ENCODE measurements at places on chromosomes 5 and 9. TPM values are rescaled to one million over a fixed set of nuclear protein-coding genes. Genes with fewer than 3 reads are reported as not detected.

GRCh38 chr9:6634444-6634843, 11.1 kb downstream of the GLDC start:
- no peak for DNase-seq

DNA sequence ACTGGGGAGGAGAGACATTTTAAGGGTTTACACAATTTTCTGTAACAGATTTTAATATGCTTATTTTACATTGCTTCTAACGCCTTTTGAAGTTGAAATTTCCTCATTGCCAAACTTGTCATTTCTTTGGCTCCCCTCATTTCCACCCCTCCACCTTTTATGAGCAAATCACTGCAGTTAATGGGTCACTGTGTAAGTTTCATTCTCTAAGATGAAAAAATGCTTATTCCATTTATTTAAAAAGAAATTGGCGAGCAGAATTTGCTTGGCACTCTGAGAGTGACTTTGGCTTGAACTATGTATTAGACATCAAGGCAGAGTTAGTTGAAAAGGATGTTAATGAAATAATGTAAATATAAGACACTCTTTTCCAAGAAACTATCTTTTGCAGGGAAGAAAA, 66.6 kb downstream of the ITGA1 start:
- DNase-seq, result no peak

- no peak for DNase-seq
Measured at GRCh38 chr5:139438707-139439012, 665 bp downstream of the DNAJC18 start.

TPPP gene
- 13.8 TPM for total RNA-seq

TSPAN17 gene
- total RNA-seq, result 32.7 TPM

DNA sequence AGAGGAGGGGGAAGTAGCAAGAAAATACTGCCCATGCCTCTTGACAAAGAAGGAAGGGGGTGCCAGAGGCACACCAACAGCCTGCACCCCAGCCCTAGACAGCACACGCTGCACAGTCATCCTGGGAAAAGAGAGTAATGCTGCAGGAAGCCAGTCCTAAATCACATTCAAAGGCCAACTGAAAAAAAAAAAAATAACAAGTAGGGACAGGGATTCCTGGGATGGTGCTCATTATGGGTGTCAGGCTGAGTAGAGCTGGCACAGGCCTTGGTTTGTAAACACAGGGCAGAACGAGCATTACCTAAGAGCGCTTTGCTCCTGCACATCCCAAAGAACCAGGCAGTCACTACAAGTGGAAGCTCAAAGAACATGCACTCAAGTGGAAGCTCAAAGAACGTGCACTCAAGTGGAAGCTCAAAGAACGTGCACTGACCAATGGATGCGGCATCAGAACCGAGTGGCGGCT, 7.8 kb downstream of the RAPGEF1 start:
- no peak for DNase-seq

All from ascending aorta (tissue), 2 donors.